Occipital lobe (tissue), 3 donors: ENCODE measurements at places on chromosomes 6 and 20. TPM values are rescaled to one million over a fixed set of nuclear protein-coding genes. Genes with fewer than 3 reads are reported as not detected.

The C20orf141 gene
- not detected for total RNA-seq

The POM121L2 gene
- total RNA-seq = not detected

The MUC22 gene
- not detected for total RNA-seq

The PHIP gene
- total RNA-seq = 78.0 TPM

The ARFGEF3 gene
- total RNA-seq = 65.7 TPM

The TP53RK gene
- 65.8 TPM for total RNA-seq

The FHL5 gene
- total RNA-seq = 1.7 TPM

The DDX27 gene
- 18.2 TPM for total RNA-seq

The RCAN2 gene
- total RNA-seq = 7.0 TPM

The FAM209B gene
- not detected for total RNA-seq

The SGK2 gene
- total RNA-seq = not detected

The MTO1 gene
- total RNA-seq = 17.3 TPM

The CGA gene
- total RNA-seq = not detected

The THBD gene
- 0.94 TPM for total RNA-seq

The ANKRD6 gene
- total RNA-seq = 33.8 TPM

The FKBP1A gene
- total RNA-seq = 79.4 TPM

The NPEPL1 gene
- total RNA-seq = 7.5 TPM

The HTR1B gene
- 0.94 TPM for total RNA-seq

The HDGFL1 gene
- not detected for total RNA-seq

The ENPP3 gene
- total RNA-seq = 0.47 TPM

The FAM162B gene
- 2.8 TPM for total RNA-seq

The MAPK14 gene
- total RNA-seq = 56.1 TPM

The PBOV1 gene
- not detected for total RNA-seq

The IP6K3 gene
- not detected for total RNA-seq

The TSHZ2 gene
- 0.31 TPM for total RNA-seq

The FAM210B gene
- total RNA-seq = 22.6 TPM

The HLA-DRB1 gene
- 0.16 TPM for total RNA-seq

The HLA-DMB gene
- 2.0 TPM for total RNA-seq

The MUCL3 gene
- not detected for total RNA-seq

The OXT gene
- not detected for total RNA-seq

The MOCS3 gene
- 10.3 TPM for total RNA-seq

The BANF2 gene
- total RNA-seq = not detected

The SNRPB gene
- total RNA-seq = 43.5 TPM

The DYNLT2 gene
- 2.8 TPM for total RNA-seq

The ANKRD66 gene
- 0.16 TPM for total RNA-seq

The IFT52 gene
- total RNA-seq = 56.8 TPM
